Activated CD8-positive, alpha-beta memory T cell treated with anti-CD3 and anti-CD28 coated beads for 4 hours (primary cell): ENCODE measurements at places on chromosomes 3 and 15.

DNA sequence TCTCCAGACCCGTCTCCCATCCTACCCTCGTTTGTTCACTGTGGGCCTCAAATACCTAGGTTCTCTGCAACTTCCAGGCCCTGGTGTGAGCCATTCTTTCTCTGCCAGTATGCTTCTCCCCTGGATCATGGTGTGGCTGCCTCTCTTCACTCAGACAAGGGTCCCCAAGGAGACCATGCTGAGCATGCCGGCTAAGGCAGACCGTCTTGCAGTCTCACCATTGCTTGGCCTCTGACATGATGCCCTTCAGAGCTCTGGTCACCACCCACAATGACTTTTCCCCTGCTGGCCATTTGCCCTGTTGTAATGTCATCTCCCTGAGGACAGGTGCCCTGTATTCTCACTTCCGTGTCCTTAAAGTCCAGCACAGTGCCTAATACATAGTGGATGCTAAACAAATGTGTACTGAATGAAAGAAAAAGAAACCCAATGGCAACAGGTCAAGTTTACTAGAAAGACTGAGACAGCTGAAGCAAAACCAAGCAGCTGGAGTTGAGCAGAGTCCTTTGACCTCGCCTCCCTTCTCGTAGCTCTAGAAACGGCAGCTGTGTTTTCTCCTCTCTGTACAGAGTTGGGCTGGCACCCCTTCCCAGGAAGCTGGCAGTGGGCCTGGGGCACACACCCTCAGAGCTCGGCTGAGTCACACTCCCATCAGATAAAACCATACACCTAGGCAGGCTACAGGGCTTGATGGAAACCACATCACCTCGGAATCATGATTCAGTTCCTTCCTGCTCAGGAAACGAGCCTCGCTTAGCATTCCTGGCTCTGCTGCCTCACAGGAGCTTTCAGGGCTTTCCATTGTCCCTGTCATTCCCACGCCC, 8.6 kb downstream of the TLR9 start:
- DNase-seq, result no peak

DNA sequence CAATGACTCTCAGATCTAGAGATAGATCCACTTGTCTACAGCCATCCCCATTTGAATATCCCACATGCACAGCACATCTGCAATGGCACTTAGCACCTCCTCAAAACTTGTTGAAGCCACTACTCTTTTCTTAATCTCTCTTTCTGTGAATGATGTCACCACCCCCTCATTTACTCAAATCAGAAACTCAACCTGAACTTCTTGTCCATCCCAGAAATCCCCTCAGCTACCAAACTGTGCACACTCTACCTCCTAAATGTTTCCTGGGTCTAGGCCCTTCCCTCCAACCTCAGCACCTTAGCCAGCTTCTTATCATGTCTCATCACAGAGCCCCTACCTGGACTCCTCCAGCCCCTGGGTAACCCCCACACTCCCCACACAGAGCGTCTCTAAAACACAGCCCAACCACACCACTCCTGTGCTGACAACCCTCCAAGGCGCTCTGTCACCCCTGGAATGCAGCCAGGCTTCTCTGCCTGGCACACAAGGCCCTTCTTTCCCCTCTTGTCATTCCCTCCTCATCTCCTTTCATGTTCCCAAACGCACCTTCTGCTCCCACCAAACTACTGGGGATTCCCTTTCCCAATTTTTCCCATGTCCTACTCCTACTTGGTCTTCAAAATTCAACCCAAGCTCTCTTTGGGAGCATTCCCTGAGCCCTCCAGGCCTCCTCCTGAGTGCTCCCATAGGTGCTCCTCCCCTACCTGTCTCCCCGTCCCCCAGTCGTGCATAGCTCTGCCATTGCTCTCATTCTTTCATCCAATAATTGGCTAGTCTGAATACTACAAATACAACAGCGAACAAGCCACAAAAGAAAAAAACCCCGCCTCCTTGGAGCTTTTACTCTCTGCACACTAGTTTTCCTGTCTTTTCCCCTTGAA, 39.8 kb upstream of the ZBTB38 start:
- DNase-seq, result no peak

DNA sequence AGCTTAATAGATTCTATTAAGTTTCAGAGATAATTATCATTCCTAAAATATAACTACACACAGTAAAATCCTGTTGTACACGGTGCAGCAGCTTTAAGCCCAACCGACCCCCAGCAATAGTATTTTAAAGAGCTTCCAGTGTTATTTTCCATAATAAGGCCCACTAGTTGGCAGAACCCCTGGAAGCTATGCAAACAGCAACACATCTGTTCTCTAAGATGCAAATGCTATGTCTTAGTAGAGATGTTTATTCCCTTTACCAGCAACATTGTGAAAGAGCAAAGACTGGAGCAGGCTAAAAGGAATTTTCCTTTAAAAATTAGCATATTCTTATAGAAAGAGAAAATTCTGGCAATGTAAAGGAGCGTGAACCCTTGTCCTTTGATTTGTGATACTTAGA, 819.7 kb upstream of the ALCAM start:
- DNase-seq, result no peak

- no peak for DNase-seq
These were observed 18.5 kb upstream of the RIOX2 start for GRCh38 chr3:97990624-97991292.

- DNase-seq, result no peak
These were observed 30.9 kb upstream of the KCNMB3 start for GRCh38 chr3:179281825-179282224.

DNA sequence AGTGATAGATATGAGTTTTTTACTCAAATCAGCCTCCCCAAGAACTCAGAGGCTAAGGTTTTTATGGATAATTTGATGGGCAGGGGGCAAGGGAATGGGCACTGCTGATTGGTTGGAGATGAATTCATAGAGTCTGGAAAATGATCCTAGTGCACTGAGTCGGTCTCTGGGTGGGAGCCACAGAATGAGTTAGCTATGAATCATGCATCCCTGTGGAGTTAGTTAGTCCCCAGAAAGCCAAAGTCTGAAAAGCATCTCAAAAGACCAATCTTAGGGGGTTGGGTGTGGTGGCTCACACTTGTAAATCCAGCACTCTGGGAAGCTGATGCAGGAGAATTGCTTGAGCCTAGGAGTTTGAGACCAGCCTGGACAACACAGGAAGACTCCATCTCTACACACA, 516.1 kb downstream of the AGBL1 start:
- no peak for DNase-seq

GRCh38 chr3:124316034-124316287, 324.0 kb upstream of the ROPN1 start:
- DNase-seq, result no peak

DNA sequence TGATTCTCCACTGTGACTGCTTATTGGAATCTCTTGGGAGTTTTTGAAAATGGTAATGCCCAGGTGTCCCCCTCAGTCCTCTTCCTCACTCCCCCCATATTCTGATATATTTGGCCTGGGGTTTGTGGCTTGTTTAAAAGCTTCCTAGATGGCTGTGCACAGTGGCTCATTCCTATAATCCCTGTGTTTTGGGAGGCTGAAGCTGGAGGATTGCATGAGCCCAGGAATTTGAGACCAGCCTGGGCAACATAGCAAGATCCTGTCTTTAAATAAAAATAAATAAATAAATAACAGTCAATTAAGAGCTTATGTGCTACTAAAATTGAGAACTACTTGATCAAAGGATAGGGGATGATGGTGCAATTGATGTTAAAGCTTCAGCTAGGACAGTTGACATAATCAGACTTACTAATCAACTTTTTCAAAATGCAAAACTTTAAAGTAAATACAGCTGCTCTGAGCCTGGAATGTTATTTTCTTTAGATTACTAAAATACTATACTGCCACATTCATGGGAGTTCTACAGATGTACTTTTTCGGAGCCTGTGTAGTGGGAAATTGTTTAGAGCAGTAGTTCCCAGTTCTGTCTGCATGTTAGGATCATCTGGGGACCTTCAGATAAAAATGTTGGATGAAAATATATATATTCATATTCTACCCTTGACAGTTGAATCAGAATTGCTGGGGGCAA, 33.4 kb downstream of the ARIH1 start:
- no peak for DNase-seq
